ENCODE measurements at places on chromosomes 3 and 15.

DNA sequence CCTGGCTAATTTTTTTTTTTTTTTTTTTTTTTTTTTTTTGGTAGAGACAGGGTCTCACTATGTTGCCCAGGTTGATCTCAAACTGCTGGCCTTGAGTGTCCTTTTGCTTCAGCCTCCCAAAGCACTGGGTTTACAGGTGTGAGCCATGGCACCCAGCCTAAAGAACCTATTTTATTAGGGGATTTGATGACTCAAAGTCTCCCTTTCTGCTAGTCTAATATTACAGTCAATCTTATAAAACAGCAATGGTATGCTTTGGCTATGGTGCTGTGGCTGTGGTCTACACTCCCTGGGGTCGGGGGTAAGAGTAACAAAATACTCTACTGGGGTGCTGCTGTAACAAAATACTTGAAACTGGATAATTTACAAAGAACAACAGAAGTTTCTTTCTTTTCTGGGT is 44.8 kb downstream of the ZNF589 start:
- DNase-seq = no peak

- DNase-seq = no peak
These were observed 1030.0 kb downstream of the TBL1XR1 start for GRCh38 chr3:176167272-176167671.

DNA sequence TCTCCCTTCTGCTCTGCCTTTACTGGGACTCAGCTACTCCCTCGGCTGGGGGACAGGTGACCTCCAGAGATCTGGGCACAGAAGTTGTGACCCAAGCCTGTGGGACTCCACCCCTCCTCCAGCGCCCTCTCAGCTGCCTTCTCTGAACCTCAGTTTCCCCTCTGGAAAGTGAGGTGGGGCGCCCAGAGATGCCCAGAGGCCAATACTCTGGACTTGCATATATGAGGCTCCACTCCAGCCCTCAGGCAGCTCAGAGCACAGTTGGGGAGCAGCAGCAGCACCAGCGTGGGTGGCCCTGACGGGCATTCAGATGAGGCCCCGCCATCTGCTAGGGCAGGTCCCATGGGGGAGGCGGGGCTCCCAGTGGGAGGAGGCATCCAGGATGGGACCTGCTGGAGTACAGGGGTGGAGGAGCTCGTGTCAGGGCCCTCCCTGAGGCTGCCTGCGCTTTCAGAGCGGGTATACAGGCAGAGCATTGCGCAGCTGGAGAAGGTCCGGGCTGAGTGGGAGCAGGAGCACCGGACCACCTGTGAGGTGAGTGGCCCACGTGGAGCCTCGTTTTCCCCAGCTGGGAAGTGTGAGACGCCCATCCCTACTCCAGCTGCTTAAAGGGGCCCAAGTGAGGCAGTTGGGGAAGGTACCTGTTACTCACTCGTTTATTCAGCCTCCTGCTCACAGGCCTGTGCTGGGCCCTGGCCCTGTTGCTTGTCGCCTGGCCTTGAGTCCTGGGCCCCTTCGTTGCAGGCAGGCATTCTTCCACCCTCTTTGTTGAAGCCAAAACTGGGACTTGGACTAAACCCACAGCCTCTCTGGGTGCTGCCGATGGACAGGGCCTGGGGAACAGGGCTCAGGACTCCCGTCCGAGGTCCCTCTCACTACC is 35.4 kb downstream of the PSTPIP1 start:
- no peak for DNase-seq

DNA sequence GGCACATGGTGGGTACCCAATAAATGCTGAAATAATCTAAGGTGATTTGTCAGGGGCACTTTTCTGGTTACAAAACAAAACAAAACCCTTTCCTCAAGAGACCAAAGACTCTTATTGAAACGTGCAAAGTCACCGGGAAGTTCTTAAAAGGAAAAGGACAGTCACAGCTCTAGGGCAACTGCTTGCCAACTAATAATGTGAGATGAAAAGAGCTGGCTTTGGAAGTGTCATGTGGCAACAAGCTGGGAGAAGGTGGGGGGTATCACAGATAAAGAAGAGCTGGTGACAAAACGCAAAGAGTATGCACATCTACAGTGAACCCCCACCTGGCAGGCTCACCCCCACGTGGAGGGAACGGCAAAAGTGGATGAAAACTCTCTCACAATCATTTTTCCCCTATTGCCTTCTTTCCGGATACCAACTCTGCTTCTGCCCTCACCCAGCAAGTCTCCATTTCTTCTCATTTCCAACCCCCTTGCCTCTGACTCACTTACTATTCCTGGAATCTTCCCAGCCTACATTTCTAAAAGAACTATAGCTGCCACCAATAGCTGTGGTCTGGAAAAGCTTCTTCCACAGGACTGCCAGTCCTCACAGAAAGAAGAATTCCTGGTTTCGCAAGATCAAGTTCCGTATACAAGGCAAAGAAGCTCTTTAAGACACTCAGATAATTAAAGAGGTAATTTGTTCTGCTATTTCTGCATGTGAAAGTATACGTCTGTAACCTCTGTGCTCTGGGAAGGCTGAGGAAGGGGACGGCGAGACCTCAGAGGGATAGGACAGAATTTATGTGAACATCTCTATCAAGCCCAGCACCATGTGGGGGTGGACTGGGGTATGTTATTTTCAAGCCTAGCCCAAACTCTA is 21.8 kb upstream of the ANPEP start:
- no peak for DNase-seq

GRCh38 chr15:53588773-53589172 is 170.7 kb downstream of the WDR72 start:
- no peak for DNase-seq

GRCh38 chr3:177800561-177800960 is 603.3 kb upstream of the TBL1XR1 start:
- no peak for DNase-seq

GRCh38 chr3:127789051-127789450 is 33.3 kb downstream of the MGLL start:
- no peak for DNase-seq

GRCh38 chr3:187896646-187897045 is 151.4 kb upstream of the BCL6 start:
- no peak for DNase-seq

DNA sequence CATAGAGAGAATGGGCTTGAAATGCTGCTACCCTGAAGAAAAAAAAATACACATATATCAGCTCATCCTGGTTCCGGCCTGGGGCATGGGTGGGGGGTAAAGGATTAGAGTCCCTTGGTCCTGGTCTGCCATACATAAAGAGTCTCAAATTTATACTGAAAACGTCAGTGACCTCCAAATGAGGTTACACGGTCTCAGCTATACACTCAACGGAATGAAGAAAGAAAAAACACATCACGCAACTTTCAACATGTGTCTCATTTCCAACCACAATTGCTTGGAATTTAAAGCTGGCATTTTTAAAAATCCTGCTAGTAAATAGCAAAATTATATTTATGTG is 612.8 kb downstream of the MCTP2 start:
- no peak for DNase-seq

GRCh38 chr3:2166552-2166951 is 67.9 kb downstream of the CNTN4 start:
- DNase-seq = no peak

GRCh38 chr3:124519591-124520194 is 210.6 kb upstream of the UMPS start:
- DNase-seq = no peak

GRCh38 chr3:156382458-156383346 is 172.2 kb downstream of the SSR3 start:
- DNase-seq = no peak

DNA sequence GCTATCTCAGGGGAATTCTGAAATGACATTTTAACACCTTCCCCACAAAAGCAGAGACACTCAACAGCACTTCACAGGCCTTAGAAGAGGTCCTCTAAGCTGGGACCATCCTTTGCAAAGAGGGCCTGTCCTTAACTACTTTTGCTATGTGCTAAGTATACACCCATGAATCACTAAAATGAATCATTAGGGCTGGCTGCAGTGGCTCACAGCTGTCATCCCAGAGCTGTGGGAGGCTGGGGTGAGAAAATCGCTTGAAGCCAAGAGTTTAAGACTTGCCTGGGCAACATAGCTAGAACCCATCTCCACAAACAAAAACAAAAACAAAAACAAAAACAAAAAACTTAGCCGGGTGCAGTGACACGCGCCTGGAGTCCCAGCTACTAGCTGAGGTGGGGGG is 53.9 kb upstream of the MELTF start:
- DNase-seq = no peak

- DNase-seq = no peak
These were observed 332.6 kb downstream of the LSAMP start for GRCh38 chr3:116112696-116113095.

GRCh38 chr3:127853681-127854080 is 31.4 kb upstream of the MGLL start:
- DNase-seq = no peak

DNA sequence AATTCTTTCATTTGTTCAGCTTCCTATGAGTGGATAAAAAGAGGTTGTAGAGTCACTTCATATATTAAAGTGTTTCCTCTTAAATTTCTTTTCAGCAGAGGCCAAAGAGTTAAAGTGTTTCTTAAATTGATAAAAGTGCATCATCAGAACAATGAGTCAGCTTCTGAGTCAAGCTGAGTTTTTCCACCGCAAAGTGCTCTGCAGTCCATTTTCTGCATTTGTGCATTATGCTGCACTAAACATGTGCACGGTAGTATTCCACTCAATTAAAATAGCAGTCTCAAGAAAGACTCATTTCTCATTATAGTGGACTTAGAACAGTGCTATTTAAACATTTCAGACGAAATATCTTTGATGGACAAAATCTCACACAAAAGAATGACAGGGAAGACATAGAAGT is 152.0 kb downstream of the ZBBX start:
- DNase-seq = no peak

- DNase-seq = no peak
These were observed 74.7 kb downstream of the CMSS1 start for GRCh38 chr3:99892332-99892731.

DNA sequence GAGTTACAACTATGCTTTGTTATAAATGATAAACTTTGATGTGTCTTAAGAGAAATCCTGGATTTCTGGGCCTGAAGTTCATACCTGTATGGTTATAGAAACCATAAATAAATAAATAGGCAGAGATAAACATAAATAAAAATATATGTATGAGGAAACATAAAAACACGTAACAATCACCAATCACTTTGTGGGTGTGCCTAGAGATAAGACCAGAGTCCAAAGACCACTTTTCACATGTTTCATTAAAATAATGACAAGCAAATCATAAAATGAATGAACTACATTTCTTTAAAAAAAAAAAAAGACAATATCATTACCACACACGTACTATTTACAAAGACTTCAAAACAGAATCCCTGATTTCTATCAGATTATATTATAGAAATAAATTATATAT is 14.1 kb downstream of the PIK3R4 start:
- no peak for DNase-seq

DNA sequence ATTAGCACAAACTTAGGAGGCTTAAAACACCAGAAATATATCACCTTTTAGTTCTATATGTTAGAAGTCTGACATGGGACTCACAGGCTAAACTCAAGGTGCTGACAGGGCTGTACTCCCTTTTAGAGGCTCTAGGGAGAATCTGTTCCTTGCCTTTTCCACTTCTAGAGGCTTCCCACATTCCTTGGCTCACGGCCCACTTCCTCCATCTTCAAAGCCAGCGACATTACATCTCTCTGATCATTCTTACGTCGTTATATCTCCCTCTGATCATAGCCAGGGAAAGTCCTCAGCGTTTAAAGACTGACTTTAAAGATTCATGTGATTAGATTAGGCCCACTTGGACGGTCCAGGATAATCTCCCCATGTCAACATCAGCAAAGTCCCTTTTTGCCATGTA is 166.3 kb downstream of the GREM1 start:
- DNase-seq = no peak

- no peak for DNase-seq
These were observed 1018.2 kb downstream of the DIPK2A start for GRCh38 chr3:144989807-144990206.

DNA sequence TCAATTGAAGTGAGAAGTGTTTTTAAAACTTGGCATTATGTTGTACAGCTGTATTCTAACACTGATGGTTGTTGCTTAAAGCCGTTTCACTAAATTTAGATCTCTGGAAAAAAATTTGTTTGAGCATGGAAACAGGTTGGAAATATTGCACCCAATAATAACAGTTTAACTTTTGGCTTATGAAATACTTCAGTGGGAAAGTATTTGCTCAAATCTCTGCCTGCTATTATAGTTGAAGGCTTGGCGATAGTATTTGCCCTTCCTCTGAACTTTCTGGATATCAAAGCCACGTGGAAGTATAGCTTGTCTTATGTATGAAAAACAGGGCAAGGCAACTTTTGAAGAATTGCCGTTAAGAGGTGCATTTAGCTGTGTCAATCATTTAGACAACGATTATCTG is 270.3 kb upstream of the LRRFIP2 start:
- DNase-seq = no peak

DNA sequence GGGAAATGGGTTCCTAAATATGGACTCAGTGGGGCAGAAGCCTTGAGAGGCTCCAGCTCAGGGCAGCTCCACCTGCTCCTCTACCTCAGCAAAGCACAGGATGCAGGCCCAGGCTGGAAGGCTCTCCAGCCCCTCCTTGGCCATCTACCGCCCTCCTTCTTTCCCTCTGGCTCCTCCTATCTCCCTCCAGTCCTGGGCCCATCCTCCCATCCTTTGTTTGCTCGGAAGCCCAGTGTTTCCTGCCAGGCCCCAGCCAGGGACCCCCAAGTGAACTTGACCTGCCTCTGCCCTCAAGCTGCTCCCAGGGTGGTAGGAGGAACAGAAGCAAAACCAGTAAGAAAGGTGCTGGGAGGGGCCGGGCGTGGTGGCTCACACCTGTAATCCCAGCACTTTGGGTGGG is 20.1 kb downstream of the MAPKAPK3 start:
- no peak for DNase-seq

GRCh38 chr3:79113876-79114275 is 653.9 kb downstream of the ROBO1 start:
- no peak for DNase-seq

DNA sequence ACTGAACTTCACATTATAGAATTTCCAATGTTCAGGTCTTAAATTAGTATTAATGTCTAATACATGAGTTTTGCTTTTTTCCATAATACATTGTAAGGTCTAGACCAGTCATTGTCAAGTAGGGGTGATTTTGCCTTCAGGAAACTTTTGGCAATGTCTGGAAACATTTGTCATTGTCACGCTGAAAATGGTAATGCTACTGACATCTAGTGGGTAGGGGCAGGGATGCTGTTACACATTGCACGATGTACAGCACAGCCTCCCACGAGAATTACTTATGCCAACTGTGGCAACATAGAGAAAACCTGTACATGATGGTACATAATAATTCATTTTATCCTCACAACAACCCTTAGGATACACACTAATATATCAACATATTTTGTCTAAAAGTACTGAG is 384.1 kb downstream of the CADM2 start:
- no peak for DNase-seq

GRCh38 chr15:100879464-100880138 is at the start of gene ALDH1A3:
TSS of gene ALDH1A3 (plus strand) at chr15:100879831. CDS start at chr15:100879908, 77 bp downstream.
- DNase-seq = no peak

DNA sequence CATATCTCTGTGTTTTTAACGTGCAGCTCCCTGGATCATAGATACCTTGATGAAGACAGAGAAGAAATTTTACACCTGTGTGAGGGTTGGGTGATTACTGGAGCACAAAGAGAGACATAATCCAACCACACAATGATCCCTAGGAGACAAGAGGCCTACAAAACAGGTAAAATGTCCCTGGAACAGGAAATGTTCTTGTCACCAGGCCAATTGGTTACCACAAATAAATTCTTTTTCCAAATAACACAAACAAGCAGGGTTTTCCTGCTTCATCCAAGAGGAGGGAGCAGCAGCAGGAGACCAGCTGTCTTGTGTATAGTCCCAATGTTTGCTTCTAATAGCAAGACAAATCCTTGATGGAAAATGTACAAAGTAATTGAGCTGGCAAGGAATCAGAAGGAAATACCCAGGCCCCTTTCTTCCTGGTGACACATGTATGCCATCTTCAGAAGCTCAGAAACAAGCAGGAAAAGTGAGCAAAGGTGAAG is 1.4 kb downstream of the MGLL start:
- DNase-seq = no peak
